Endothelial cell of umbilical vein (primary cell): ENCODE measurements at places on chromosomes 11 and 22. TPM values are rescaled to one million over a fixed set of nuclear protein-coding genes. Genes with fewer than 3 reads are reported as not detected.
A peak's percentile ranks its signal among the peaks of the same experiment; 100 is the strongest.

Gene TEX12
- not detected in 2 replicates for polyA plus RNA-seq

Gene BRSK2
- polyA plus RNA-seq, result 0.08 and 0.54 TPM in 2 replicates

Gene ADM2
- polyA plus RNA-seq, result 0.28 and 0.43 TPM in 2 replicates

Gene GRM5
- polyA plus RNA-seq, result 0.10 TPM in 2 replicates

Gene OR52E8
- polyA plus RNA-seq, result not detected in 2 replicates

Gene OR8K3
- not detected in 2 replicates for polyA plus RNA-seq

Gene OR51G1
- polyA plus RNA-seq, result not detected in 2 replicates

Gene UBQLN3
- polyA plus RNA-seq, result not detected in 2 replicates

Gene FBXO7
- 112 TPM in 2 replicates for polyA plus RNA-seq

Gene MRGPRF
- polyA plus RNA-seq, result not detected in 2 replicates

Gene CD248
- 0.03 and 0.10 TPM in 2 replicates for polyA plus RNA-seq

Gene MS4A12
- polyA plus RNA-seq, result not detected in 2 replicates

DNA sequence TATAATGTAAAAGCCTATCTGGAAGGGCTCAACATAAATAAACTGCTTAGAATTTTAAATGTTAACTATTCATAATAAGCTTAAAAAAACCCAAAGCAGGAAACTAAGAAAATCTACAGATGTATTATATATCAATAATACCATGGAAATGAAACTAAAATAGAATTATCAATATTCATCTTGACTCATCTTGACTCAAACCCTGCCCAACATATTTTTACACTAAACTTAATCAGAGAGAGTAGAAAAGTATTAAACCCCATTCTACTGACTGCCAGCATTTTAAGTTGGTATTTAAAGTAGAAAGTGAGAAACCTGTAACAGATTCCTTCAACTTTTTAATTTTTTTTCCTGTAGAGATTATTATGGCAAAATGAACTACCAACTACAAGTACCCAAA, 149.2 kb downstream of the ENTHD1 start:
- DNase-seq, result no peak

GRCh38 chr11:132060567-132060966, 690.2 kb downstream of the NTM start:
- DNase-seq, result peak; percentile 6

DNA sequence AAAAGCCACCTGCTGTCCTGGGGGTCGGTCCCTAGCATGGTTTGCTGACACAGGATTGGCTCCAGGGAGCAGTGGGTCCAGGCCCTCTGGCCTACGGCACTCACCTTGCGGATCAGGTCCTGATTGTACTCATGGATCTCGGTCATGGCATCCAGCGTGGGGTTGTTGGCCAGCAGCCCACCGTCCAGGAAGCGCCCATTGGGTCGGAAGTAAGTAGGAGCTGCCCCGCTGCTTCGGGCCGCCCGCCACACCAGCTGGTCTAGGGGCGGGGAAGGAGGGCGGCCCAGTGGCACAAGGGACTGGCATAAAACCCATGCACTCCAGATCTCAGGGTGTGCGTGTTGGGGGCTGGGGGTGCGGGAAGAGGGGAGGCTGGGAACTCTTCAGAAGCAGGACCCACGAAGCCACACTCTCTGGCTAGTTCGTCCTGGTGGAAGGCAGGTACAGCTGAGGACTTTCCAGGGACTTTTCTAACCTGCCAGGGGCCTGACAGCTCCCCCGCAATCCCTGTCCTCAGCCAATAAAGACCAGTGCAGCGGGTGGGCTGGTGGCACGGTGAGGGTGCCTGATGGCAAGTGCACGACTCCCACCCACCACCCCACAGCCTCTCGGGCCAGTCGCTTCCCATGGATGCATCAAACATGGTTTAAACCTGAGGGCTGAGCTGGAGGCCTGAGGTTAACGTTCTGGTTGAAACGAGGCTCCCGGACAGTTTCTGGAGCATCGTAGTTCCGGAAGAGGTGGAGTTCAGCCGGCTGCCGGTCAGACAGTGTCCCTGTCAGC, 5.1 kb upstream of the BAIAP2L2 start:
- no peak for DNase-seq

DNA sequence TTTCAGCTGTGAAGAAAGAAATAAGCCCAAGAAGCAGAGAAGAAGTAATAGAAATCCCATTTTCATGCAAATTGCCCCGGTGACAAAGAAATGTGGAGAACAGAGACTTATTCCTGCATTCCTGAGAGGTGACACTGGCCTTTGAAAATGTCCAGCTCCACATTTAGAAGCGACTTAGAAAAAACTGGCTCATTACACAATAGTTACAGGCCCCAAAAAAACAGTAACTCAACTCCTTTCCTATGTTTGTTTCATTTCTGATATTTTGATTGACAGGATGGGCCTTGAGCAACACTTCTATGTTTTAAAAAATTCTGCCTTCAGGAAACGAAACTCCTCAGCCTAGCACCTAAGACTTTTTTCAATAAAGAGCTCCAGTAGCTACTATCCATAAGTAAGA, 726.9 kb upstream of the TENM4 start:
- no peak for DNase-seq

GRCh38 chr11:79201677-79202347, 239.0 kb downstream of the TENM4 start:
- DNase-seq, result no peak

DNA sequence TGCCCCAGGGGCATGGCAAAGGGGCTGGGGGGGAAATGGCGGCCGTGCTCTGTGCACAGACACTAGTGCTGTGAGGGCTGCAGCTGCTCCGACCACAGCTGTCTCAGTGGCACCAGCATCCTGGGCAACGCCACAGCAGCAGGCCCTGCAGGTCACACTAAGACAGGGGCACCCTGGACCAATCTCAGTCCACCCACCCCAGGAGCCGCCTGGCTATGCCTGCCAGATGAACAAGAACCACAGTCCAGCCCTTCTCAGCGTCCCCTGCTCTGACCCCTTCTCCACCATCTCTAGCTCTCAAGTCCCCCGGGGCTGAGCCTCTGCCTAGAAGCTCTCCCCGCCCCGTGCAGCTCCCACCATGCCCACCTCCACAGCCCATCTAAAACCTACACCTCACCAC, 16.5 kb downstream of the TUBGCP6 start:
- no peak for DNase-seq

GRCh38 chr22:19757985-19758895, 2.3 kb upstream of the TBX1 start:
- DNase-seq, result no peak

DNA sequence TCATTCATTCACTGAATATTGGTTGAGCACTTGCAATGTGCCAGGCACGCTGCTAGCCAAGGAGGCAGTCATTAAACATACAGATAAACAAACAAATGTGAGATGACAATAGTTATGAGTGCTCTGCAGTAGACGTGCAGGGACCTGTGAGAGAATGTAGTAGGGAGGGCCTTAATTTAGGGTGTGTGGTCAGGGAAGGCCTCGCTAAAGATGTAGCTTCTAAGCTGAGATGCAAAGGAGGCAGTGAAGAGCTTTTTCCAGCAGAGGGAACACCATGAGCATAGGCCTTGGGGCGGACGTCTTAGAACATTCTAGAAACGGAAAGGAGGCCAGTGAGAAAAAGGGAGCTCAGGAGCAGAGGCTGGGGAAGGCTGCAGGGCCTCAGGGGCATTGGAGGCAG, 789 bp upstream of the NCF4 start:
- DNase-seq, result no peak

DNA sequence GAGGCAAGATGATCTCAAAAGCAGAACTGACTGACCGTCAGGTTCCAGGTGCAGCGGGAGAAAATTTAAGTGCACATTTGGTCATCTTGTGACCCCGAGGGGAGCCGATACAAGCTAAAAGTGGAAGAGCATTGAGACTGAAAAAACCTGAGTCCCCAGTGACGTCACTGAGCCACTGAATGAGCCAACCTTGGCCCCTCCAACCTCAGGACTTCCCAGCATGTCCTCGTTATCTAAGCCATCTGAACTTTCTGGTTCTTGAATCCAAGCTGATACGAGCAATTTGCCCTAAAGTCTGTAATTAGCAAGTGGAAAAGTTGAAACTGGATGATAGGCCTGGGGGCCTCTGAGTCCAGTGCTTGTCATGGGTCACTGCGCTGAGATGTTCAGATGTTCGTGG, 51.1 kb upstream of the ISX start:
- DNase-seq, result no peak

DNA sequence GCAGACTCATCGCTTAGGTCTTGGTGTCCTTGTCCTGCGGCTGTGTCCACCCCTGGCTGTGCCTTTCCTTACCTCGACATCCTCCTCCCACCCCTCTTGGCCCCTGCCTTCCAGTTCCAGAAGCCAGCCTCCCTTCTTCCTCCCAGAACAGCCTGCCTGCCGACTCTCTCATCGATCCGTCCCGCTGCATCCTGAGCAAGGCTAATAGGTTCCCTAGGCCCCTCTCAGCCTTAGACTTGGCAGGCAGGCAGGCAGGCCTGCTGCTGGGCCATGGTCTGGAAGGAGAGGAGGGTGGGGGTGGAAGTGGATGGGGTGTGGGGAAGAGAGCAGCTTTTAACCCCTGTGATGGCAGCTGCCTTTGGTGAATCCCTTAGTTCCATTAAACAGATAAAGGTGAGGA, 196.7 kb upstream of the TBCEL start:
- DNase-seq, result no peak

- DNase-seq, result no peak
Measured at GRCh38 chr11:77069969-77070582, 3.3 kb downstream of the CAPN5 start.

DNA sequence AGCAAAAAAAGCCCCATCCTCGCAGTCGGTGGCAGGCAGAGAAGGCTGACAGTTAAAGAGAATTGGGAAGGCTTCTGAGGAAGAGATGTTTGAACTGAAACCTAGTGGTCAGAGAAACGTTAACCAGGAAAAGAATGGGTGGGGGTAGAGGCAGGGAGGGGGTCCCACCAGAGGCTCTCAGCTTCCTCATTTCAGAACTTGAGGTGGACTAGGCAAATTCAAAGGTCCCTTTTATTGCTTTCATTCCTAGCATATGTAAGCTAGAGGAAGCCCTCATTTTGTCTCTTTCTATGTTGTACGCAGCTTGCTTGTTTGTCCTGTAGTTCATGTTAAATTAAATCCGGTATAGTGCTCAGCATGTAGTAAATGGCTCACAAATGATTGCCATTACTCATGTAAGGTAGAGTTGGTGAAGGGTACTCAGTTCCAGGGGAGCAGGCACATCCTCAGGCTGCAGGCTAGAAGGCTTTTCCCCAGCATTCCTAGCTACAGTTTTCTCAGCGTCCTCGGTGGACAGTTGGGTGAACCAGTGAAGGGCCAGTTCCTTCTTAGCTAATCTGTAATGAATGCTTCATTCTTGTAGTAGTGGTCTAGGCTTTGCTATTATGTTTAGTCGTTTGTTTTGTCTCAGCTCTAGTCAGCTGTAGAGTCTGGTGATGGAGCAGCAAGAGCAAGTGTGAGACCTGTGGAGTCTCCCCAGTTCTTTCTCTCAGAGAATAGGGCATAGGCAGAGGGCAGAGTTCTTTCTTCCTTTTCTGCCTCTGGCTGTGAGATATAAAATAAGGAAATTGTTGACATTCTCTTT, 58.6 kb downstream of the UVRAG start:
- DNase-seq, result peak; percentile 19
